ENCODE measurements at places on chromosomes 2 and 18.

DNA sequence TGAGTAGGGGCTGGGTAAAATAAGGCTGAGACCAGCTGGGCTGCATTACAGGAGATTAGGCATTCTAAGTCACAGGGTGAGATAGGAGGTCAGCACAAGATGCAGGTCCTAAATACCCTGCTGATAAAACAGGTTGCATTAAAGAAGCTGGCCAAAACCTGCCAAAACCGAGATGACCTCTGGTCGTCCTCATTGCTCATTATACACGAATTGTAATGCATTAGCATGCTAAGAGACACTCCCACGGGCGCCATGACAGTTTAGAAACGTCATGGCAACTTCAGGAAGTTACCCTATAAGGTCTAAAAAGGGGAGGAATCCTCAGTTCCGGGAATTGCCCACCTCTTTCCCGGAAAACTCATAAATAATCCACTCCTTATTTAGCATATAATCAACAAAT is 132.2 kb downstream of the ARL4C start:
- no peak for DNase-seq

DNA sequence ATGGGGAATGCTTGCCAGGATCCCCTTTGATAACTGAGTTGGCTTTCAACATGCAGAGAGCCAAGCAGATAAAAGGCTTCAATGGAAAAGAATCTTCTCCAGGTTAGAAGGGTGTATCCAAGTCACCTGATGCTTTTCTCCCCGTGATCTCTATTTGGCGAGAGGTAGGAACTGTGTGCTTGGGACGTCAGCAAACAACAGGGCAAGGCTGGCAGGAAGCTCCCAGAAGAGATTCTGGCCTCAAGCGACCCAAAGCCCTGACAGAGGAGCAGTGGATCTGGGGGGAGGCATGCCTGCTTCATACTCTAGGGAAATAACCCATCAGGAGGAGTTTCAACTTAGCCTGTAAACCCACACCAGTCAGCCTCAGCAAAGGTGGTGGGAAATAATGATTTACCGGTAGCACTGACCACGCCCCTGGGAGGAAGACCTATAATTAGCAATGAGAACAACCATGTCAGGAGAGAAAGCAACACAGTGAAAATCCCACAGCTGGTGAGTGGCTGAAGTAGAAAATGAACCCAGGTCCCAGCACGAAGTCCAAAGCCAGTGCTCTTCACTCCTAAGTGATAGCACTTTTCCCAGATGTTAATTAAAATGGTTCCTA is 76.3 kb upstream of the SEC11C start:
- no peak for DNase-seq

- DNase-seq: no peak
Measured at GRCh38 chr2:157784169-157784822, 91.8 kb downstream of the ACVR1 start.

DNA sequence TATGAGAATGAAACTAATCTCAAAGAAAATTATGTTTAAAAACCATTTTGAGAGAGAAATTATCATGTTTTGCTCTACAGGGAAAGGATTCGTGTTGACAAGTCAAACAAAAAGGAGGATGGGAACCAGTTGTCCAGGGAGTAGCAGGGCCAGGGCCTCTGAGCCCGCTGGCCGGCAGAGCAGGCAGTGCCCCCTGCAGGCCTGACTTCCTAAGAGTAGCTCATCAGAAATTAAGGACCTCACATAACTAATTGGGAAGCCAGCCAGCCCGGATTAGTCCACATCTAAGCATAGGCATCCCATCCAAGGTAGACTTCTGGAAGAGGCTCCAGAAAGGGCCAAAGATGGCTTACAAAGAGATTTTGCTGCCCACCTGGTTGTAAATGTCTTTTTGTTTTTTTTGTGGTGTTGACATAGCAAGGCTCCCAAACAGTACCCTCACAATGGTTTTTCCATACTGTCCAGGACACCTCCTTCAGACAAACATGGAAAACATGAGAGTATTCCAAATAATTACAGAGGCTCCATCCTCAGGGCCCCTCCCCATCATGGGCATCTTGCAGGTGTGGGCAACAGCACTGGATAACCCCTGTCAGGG is 241.2 kb upstream of the TANK start:
- no peak for DNase-seq

GRCh38 chr2:190344276-190344827 is 963 bp downstream of the INPP1 start:
- no peak for DNase-seq

- no peak for DNase-seq
Measured at GRCh38 chr2:236687296-236687965, 117.8 kb downstream of the ACKR3 start.

GRCh38 chr2:117723888-117724434 is 90.5 kb upstream of the DDX18 start:
- DNase-seq: no peak

DNA sequence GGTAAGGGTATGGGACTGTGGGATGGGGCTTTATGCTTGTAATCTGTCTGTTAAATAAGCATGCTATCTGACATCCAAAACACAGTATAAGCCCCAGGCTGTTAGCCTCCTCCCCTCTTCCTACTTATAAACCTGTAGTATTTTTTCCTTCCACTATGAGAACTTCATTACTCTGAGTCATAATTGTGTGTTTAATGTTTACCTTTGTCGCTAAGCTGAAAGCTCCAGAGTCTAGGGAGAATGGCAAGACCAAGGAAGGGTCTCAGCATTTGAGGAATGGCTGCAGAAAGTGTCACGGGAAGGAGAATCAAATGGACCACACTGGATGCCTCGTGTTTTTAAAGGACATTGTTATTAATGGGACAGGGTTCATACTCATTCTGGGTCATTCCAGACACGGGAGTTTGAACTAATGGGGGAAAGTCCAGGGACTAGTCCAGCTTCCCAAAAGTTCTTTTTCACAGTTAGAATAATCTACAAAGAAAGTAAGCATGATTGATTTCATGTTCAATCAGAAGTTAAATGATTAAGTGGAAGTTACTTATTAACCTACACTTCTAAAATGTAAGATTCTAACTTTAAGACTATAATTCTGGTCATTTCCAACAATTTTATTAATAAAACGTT is 292.2 kb downstream of the AFF3 start:
- no peak for DNase-seq

- no peak for DNase-seq
Measured at GRCh38 chr2:161836664-161837063, 212.4 kb downstream of the SLC4A10 start.

- no peak for DNase-seq
Measured at GRCh38 chr2:237459741-237460174, 27.3 kb upstream of the MLPH start.

DNA sequence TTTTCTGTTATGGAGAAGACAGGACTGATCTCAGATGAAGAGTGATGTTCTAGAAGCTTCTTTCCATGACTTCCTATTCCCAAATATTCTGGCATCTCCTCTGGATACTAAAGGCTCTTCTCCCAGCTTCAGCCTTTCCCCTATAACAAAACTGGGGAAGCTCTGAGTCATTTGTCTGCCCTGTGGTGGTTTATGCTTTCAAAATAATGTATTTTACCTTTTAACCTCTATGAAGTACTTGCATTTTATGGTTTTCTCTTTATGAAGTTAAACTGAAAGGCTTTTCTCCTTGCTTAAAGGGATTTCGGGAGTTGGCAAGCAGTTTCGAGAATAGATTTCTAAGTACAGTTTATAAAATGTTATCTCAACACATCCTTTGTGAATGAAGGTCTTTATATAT is 104.4 kb downstream of the TANC1 start:
- no peak for DNase-seq

DNA sequence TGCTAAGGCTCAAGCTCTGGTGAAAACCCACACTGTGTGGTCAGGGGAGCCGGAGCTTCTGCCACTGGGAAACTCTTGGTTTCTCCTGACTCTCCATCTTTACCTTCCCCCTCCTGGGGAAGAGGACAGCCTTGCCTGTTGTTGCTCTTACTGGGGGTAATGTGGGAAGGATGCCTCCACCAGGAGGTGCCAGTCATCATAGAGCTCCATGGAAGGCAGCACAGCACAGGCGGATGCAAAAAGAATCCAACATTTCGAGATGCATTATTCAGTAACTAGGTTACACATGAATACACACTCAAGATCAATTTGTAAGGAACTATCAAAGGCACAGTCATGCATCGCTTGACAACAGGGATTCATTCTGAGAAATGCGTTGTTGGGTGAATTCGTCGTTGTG is 322.6 kb downstream of the AFF3 start:
- DNase-seq: no peak

DNA sequence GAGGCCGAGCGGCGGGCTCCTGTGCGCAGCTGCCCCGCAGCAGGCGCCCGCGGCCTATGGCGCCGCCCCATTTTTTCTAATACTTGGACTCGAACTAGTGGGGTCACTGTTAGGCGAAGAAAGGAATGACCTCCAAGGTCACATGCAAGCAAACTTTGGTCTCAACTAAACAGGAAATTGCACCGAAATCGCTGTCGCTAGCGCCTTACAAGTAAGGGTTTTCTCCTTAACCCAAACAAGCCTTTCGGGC is 339 bp downstream of the ACAA2 start:
- no peak for DNase-seq

DNA sequence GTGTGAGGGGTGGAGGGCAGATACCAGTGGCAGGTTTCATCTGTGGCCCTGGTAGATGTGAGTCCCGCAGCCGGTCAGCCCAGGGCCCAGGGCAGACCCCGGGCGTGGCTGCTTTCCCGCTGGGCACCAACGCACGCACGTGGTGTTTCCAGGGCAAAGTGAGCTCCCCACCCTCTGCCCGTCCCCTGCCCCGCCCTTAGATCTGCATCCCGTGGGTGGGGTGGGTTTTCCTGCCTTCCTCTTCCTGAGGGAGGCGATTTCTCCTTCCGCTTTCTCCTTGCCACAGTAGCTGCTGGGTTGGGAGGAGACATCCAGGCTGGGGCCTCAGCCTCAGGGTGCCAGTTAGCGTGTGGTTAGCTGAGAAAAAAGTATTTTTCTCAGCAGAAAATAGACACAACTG is 49.6 kb downstream of the ODC1 start:
- DNase-seq: no peak

DNA sequence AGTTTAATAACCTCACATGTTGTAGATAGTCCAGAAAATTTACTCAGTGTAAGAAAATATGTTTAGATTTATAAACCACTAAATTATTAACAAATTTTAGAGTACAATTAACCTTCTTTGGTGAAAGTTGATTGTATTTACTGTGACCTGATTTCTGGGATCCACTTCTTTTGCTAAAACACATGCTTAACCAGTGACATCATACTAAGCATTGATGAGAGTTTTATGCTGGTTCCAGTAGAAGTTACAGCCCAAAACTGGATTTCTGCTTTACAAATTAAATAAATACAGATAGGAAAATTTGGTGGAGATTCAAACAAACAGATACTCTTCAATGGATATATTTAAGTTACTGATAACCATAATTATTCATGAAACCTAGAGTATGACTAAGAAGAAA is 40.9 kb downstream of the RBBP8 start:
- DNase-seq: no peak

GRCh38 chr2:174247474-174248186 is 702 bp downstream of the OLA1 start:
- no peak for DNase-seq

DNA sequence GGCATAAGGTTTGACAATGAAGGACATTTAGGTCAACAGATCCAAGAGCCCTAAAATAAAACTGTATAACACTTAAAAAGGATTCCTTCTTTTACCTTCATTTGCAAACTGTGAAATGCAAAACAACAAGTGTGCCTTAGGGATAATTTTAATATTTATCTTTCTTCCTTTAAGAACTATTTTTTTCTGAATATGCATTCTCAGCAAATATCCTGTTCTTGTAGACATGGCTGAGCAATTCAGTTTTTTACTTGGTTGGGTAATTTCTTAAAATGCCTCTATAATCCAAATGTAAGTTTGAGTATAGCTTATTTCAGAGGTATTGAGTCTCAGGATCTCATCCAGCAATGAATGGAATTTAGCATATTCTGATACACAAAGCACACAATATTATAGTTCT is 43.0 kb upstream of the KCNJ3 start:
- no peak for DNase-seq

- no peak for DNase-seq
Measured at GRCh38 chr2:47785986-47786385, 3.0 kb downstream of the MSH6 start.

DNA sequence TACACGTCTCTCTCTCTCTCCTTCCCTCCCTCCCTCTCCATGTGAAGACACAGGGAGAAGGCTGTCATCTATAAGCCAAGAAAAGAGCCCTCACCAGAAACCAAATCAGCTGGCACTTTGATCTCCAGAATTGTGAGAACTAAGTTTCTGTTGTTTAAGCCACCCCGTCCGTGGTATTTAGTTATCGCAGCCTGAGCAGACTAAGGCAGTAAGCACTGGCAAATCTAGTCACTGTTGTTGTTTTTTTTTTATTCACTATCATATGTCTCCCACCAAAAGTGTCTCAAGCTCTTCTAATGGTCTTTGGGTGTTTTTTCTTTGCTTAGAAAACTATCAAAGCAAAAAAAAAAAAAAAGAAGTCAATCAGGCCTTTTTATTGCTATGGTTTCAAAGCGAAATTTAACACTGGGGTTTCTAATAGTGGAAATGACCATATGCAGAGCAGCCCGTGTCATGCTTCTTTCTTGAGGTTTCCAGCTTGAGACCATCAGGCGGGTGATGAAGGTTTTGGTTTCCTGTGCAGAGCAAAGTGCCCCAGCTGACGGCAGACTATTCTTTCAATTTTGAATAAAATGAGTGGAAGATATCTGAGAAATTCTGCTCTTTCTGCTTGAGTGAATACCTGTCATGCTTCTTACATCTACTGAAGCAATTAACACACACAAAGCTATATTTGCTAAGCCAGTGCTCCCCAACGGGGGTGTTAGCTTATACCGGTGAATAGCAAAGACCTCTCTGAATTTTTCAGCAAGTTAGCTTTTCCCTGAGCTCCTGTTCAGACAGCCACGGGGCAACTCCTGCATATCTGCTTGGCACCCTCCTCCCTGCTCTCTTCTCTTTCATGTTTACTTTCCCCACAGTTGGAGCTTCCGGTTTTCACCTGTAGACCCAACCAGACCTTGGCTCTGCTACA is 394.1 kb upstream of the ATP5MC3 start:
- DNase-seq: no peak

DNA sequence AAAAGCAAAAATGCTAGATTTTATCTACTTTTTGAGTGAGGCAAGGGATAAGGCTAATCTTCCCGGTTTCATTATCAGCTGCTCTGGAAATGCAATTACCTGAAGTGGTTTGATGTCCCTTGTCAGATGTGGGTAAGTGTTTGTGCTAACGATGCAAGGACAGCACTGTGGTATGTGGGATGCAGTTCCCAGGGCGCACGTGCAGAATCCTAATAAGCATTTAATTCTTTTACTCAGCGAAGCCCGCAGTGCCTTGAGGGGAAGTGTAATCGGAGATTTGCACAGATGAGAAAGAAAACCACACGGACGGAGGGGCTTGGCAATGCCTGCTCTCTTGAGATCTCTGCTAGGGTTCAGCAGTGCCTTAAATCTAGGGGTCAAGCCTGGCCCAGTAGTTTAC is 108.5 kb upstream of the LYPD6 start:
- no peak for DNase-seq

Data from esophagus squamous epithelium (tissue), 5 donors.